ELR (cell line): ENCODE measurements at places on chromosomes 11 and 22.

DNA sequence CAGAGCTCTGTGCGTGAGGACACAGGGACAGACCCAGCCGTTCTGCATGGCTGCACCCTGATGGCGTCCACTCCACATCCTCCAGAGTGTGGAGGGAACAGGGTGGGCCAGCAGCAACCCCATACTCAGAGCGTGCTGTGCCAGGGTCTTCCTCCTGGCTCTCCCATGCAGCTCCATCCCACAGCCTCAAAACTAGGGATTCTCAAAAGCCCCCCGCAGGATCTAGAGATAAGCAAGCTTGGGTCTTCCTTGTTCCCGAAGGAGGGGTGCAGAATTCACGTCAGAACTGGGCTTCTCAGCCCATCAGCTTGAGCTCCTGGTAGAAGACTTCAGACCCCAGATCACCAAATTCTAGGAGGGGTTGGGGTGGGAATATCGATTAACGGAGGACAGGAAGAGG lies 858.8 kb downstream of the TBC1D22A start:
- no peak for DNase-seq

DNA sequence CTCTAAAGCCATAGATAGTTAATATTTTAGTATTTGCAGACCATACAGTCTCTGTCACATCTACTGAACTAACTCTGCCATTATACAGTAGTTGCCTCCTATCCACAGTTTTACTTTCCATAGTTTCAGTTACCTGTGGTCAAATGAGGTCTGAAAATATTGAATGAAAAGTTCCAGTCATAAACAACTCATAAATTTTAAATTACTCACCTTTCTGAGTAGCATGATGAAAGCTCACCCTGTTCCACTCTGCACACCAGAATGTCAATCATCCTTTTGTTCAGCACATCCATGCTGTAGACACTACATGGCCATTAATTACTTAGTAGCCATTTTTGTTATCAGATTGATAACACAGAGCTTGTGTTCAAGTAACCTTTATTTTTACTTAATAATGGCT lies 51.7 kb upstream of the ME3 start:
- no peak for DNase-seq

DNA sequence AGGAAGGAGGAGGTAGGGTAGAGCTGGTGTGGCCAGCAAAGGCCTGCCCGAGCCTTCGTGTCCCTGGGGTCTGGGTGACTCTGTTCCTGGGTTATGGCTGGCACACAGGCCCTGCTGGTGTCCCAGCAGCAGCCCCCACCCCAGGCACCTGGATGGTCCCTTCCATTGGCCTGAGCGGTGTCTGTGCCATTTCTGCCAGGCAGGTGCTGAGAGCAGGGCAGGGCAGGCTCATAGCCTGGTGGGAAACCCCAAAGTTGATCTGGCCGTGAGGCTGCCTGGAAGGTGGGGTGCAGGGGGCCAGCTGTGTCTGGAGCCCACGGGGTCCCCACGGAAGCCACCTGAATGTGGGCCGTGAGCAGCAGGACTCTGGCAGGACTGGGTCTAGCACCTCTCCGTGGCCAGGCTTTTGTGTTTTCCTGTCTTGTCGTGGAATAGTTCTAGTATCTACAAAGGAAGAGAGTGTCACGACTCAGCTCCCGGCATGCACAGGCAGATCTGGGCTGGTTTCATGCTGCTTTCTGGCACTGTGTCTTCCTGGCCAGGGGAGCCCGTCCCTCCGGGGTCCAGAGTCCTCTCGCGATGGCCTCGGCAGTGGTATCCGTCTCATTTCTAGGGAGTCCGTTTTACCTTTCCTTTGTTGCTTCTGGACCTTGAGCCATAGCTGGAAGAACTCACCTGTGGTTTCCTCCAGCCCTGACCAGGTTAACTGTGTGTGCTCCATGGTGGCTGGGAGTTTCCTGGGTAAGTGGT lies 83.7 kb downstream of the KCNQ1 start:
- DNase-seq = no peak

DNA sequence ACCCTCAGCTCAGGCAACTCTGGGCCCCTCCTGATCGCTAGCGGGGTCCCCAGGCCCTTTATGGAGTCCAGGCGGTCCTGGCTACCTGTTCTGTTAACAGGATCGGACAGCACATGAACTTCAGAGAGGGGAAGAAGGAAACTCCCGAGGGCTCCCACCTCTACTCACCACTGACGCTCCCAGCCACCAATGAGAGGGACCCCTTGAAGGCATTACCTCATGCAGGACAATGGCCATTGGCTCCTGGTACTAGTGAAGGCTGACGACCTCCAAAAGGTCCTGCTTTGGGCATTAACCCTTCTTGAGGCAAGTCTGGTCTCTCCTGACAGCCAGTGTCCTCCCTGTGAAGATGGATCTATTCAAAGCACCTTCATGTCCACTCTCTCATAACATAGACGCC lies 71.5 kb upstream of the LMO1 start:
- DNase-seq = no peak

GRCh38 chr11:61728066-61728939 lies 24.1 kb upstream of the MYRF start:
- DNase-seq = no peak

- DNase-seq = no peak
These were observed 11.9 kb upstream of the PRRG4 start for GRCh38 chr11:32817852-32818183.

- peak; percentile 58 for DNase-seq
These were observed 11.5 kb downstream of the C1QTNF6 start for GRCh38 chr22:37176464-37177061.

GRCh38 chr11:87894961-87895360 lies 280.3 kb downstream of the RAB38 start:
- DNase-seq = no peak

DNA sequence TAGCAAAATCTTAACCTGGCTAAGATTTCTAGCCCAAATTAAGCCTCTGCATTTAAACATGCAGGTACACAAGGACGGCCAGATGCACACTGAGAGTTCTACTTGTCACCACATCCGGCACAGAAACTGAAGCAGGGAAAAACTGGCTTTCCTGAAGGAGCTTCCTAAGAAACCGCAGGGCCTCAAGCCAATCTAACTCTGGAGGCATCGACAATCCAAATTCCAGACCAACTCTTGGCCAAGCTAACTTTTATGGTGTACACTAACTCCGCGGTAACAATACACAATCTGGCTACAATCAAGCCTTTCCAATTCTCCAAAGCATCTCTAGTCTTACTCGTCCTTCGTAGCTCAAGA lies 1.2 kb downstream of the MSANTD2 start:
- peak; percentile 78 for DNase-seq

GRCh38 chr11:72327606-72328005 lies 83.6 kb upstream of the PHOX2A start:
- no peak for DNase-seq

DNA sequence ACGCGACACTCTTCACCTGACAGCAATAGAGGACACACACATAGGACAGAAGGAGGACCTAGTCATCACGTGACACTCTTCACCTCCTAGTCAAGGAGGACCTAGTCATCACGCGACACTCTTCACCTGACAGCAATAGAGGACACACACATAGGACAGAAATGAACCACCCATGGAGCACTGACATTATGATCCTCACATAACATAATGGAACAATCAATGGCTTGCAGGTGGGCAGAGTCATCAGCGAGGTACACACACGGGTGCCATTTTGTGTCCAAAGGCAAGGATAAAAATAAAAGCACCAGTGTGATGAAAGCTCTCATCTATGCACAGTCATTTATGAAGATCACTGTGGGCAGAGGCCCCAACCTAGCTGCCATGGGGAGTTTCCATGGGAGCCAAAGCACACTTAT lies 354.7 kb downstream of the LARGE1 start:
- DNase-seq = no peak

DNA sequence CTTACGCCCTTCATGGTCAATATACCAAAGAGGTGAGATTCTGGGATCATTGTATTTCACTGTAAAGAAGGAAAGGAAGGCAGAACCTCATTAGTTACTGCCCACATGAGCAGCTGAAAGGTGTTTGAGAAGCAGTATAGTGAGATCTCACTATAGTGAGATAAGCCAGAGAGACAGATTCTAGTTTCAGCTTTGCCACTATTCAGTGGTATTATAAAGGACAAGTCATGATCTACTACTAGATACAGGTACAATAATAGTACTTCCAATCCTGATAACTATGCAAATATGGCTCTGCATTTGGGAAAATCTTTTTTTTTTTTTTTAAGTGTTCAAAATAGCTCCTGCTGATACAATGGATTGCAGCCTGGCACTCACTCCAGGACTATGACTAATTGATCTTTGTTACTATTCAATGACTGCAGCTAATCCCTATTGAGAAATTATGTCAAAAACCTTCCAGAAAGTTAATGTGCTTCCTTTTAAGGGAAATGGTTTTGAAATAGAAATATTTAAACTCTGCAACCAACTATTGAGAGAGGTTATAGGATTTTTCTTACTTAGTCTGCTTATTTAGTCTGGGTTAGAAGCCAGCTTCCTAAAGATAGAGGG lies 8.3 kb upstream of the DLAT start:
- DNase-seq = peak; percentile 39

DNA sequence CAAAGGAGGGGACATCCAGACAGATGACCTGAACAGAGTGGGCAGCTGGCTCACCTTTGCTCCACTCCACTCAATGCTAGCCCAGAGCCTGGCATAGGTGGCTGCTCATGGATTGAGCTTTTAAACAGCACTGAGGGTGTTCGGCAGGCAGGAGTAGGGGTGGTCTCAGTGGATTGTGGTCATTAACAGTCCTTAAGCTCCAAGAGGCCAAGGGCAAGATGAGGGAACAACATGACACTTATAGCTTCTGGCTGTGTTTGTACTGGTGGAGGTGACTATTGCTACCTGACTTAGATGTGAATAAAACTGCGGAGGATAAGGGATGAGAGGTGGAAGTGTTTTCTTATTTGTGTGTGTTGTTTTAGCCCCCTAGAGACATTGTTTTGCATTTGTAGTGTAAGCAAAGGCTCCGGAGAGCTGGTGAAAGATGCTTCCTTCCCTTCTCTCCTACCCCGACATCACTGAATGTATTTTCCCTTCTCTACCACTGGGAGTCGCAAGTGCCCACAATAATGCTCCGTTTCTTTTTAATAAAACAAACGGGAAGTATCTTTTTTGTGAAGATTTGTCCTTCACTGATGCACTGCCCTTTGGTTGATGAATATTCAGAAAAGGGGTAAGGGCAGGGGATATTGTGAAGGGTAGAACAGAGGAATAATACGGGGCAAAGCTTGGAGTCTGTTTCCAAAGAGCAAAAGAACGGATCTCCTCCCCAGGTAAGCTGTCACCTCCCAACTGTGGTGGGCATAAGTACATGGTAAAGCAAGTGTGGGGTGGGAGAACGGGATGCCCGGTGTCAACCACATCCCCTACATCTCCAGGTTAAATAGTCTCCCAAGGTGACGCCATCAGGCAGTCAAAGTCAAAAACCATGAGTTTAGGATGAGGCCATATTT lies 27.5 kb upstream of the MTNR1B start:
- DNase-seq = peak; percentile 46

- no peak for DNase-seq
These were observed 1281.8 kb upstream of the TENM4 start for GRCh38 chr11:80722629-80723028.

GRCh38 chr22:19961868-19962245 lies 20.2 kb upstream of the TXNRD2 start:
- DNase-seq = no peak

DNA sequence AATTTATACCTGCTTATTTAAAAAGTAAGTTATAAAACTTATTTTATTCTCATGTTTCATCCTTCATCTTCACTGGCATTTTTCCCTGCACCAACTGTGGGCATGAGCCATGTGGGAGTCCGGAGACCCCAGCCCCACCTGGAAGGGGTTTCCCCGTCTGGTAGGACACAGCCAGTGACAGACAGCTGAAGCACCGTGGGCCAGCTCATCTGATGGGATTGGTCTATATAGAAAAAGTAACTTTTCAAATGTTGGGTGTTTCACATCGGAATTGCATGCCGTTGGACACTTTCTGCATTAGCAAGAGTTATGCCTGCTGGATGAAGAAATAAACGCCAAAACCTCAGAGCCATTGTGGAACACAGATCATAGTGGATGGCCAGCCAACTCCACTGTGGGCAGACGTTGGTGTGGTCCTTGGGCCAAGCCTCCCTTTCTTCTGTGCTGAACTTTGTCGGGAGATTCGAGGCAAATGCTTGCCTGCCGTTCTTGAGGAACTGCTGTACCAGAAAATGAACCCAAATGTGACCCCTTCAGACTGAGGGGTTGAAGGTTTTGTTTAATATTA lies 1329.3 kb downstream of the TBC1D22A start:
- no peak for DNase-seq

DNA sequence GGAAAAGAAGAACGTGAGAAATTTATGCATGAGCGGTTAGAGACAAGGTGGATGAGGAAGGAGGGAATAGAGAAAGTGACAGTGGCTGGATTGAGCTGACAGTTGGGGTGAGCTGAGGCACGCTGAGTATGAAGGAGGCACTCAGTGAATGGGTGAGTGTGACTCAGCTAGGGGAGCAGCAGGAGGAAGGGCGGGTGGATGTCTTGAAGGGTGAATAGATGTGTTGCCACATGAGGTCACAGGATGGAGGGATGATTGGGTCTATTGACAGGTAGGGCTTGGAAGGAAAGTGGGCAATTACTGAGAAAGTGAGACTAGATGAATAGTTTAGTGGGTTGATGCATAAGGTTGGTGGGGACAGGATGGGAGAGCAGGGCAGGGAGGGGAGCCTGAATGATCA lies 8.0 kb downstream of the IFITM10 start:
- no peak for DNase-seq

DNA sequence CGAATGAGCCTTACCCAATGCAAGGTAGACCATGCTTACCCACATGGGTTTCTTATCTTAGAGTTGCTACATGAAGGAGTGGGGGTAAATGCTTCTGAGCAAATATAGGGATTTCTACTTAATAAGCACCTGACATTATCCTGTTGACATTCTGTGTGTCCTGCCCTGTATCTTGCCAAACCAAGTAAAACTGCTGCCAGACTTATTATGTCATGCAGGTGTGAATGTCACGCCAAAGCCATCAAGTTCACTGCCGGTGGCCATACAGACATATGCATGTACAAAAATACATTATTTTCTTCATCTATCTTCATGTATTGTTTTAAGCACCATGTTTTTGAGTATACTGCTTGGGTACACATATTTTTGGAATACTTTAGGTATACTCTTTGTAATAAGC lies 70.2 kb downstream of the NOX4 start:
- DNase-seq = no peak

DNA sequence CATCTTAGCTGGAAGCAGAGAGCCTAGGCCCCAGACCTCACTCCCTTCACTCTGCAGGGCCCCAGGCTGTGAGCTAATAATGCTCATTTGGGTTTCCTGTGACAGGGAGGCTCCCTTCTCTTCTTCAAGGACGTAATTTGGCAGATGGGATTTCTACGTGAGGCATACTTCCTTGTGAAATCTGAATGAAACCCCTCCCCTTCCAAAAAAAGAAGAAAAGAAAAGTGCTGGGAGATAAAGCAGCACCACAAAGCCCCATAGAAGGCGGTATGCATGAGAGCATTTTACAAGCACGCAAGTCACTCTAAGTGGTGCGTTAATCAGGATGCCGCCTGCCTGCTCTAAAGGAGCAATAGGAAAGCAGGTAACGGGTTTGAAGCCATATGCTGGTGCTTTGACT lies 5.7 kb downstream of the P2RX3 start:
- DNase-seq = no peak

DNA sequence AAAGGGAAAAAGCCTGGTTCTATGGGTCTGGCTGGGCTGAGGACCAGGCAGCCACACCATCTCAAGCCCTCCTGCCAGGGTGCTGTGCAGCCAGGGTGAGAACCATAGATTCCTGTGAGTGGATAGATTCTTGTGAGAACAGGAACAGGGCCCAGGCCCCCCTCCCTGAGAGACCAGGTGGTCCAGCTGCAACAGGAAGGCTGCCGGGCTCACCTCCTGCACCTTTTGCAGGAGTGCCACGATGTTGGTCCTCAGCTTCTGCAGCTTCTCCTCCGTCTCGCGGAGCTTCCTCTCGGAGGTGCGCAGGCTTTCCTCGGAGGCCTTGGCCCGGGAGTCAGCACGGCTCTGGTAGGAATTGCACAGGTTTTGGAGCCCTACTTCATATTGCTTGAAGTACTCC lies 40.8 kb downstream of the MORC2 start:
- no peak for DNase-seq
